ENCODE measurements at places on chromosomes 16 and 17.

- DNase-seq = peak; percentile 94
These were observed 20.8 kb upstream of the ZNF423 start for GRCh38 chr16:49876716-49877129.

- DNase-seq = no peak
These were observed 552.3 kb downstream of the TOX3 start for GRCh38 chr16:51994597-51994996.

GRCh38 chr17:66240630-66241029 lies 11.4 kb upstream of the APOH start:
- no peak for DNase-seq

GRCh38 chr16:1193825-1194581 lies 31.1 kb downstream of the TPSG1 start:
- peak; percentile 48 for DNase-seq

- DNase-seq = peak; percentile 42
These were observed 21.0 kb upstream of the RBFOX3 start for GRCh38 chr17:79631640-79632431.

- no peak for DNase-seq
These were observed 14.6 kb downstream of the COTL1 start for GRCh38 chr16:84603140-84603816.

DNA sequence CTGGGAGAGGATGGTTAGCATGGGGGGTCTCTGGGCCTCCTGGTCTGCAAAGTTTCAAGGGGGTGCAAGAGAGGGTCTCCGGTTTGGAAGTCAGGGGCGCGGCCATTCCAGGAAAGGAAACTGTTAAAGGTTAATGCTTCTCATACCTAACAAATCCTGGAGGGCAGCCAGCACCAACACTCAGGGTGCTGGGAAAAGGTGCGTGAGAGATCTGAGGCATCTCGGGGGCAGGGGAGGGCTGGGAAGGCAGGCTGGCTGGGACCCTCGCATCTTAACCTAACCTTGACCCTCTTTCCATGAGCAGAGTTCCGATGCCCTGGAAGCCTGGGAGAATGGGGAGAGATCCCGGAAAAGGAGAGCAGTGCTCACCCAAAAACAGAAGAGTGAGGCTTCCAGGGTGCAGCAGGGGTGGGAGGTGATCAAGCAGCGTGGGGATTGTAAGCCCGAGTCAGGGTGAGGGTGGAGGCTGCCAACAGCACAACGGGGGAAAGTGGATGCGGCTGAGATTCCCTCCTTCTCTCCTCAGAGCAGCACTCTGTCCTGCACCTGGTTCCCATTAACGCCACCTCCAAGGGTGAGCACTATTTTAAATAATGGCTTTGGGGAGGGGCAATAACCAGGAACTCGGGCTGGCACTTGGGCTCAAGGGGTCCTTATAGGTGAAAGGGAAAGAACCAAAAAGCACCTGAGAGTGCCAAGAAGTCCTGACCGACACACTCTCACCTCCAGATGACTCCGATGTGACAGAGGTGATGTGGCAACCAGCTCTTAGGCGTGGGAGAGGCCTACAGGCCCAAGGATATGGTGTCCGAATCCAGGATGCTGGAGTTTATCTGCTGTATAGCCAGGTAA lies 996 bp downstream of the TNFSF13 start:
- DNase-seq = no peak

DNA sequence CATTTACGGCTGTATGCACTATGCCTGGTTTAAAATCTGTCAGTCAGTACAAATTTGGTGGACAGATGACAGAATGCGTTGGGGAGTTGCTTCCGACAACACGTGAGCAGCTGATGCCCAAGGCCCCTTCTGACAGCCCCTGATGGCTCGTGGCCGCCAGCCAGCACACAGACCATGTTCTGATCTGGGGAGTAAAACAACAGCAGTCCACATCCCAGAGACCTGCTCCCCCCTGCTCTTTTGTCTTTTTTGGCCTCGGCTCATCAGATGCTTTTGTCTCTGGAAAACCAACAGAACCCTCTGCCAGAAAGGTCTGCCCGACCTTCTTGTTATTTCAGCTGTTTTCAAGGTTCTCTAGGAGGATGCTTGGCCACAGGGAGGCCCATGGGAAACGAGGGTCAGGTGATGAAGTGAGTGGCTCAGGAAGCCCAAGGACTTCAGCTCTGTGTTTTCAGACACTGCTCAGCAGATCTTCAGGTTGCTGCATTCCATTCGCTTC lies 10.8 kb downstream of the ARSG start:
- DNase-seq = no peak

DNA sequence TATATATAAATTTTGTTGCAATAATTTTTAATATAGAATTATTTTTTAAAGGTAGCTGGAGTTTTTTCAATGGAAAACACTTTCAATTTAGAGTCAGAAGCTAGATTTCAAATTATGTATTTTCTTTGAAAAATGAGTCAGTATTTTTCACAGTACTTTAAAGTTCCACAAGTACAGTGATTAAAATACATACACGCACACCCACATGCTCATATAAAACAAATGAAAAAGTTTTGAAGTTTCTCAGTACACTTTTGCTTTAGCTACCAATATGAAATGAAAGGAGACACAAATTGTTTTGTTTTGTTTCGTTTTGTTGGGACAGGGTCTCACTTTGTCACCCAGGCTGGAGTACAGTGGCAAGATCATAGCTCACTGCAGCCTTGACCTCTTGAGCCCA lies 98.6 kb downstream of the CYB561 start:
- no peak for DNase-seq

DNA sequence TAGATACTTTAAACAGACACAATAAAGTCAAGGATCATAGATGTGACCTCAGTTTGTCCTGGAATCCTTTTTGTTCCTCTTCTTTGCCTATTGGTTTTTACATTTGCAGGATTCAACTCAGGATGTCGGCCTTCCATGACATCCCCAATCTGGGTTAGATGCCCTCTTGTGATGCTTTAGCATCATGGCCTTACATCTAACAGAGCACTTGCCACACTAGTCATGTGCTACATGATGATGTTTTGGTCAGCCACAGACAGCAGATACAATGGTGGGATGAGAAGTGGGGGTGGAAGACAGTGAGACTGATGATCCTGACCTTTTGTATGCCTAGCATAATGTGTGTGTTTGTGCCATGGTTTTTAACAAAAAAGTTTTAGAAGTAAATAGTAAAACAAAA lies 1.8 kb upstream of the SYNRG start:
- no peak for DNase-seq

GRCh38 chr16:1494129-1494640 lies 1.0 kb downstream of the TELO2 start:
- DNase-seq = no peak

DNA sequence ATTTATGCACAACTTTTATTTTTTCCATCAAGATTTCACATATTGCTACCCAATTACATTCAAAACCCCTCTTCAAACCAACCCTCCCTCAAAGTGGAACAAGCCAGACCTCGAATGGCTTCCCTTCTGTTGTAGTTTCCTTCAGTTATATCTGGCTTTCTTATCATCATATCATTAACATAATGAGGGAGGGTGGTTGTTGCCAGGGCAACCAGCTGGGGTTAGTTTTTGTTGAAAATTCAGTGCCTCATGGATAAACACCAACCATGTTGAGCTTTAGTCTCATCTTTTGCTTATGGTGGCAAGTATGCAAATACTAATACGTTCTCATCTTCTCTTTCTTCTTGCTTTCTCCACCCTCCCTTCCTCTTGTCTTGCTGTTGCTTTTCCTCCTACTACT lies 359.7 kb downstream of the CDH11 start:
- DNase-seq = no peak

DNA sequence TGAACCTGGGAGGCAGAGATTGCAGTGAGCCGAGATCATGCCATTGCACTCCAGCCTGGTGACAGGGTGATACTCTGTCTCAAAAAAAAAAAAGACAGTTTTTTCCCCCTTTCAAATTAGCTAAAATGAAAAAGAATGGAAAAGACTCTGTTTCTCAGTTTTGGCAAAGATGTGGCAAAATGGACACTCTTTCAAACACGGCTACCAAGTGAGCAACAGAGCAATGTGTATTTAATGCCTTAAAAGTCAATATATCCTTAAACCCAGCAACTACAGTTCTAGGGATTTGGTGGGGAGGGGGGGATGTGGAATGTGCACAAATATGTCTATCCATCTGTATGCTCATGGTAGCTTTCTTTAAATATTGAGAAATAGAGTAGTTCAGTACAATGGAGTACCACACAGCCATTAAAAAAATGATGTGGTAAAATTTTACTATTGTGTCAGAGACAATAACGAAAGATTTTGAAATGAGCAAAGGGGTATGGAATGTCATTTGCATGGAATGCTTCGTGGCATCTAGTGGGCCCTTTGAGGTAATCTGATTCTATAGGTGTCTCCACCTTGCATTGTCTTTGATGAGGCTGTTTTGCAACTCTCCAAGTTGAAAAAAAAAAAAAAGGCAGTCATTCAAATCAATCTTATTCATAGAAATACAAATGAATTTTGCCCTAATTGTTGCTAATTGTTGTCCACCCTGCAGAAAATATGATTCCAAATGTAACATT lies 108.1 kb downstream of the AXIN2 start:
- DNase-seq = no peak

GRCh38 chr17:49596613-49597244 lies 21.1 kb downstream of the NXPH3 start:
- no peak for DNase-seq

DNA sequence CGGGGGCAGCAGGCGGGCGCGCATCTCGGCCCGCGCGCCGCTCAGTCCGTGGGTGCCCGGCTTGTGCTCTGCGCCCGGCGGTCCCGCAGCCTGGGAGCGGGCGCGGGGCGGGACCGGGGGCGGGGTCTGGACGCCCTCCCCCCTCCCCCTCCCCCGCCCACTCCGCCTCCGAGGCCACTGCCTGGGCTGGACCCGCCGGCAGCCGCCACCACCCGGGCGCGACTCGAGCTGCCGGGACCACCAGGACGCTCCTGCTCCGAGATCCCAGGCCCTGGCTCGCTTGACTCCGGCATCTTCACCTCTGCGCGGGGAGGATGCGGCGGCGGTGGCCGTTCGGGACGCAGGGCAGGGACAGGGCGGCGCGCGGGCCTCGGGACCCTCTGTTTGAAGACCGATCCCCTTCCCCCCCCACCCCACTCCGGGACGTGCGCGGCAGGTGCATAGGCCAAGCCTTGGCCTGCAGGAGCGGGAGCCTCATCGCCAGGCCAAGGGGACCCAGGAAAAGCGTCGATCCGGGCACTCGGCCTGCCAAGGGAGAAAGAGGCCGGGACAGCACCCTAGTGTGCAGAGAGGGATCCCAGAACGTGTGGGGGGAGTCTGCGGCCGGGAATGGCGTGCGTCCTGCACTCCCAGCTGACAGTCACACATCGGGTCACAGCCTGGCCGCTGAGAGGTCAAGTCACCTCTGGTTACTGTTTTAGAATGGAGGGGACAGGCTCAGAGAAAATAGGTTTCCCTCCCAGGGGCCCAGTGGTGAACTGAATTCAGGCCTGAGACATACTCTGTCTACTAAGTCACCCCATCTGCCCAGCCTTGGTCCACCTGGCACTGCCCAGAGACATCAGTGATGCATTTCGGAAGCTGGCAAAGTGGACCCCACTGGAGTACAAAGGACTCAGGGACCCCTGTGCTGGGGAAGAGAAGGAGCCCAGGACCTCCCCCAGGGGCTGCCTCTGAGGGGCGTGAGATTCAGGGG lies at the start of gene HS3ST6:
Gene HS3ST6 (minus strand): TSS at position 65 of the 976 bp plus-strand sequence. CDS start 92 bp downstream, outside the sequence.
- DNase-seq = peak; percentile 78

DNA sequence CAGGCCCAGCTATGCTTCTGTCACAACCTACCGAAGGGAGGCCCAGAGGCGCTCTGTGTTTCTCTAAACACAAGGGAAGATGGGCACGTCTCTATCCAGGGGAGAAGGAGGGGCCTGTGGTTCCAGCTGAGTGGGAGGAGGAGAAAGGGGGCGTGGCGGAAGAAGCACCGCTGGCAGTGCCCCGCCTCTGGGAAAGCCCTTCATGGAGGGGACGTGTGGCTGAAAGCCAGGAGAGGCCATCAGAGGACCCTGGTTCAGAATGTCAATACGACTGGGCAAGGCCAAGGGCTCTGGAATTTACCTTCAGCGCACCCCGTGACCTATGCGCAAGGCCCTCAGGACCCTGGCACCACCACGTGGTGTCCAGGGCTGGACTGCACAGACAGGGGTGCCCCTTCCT lies 12.3 kb upstream of the SLC38A8 start:
- peak; percentile 75 for DNase-seq

DNA sequence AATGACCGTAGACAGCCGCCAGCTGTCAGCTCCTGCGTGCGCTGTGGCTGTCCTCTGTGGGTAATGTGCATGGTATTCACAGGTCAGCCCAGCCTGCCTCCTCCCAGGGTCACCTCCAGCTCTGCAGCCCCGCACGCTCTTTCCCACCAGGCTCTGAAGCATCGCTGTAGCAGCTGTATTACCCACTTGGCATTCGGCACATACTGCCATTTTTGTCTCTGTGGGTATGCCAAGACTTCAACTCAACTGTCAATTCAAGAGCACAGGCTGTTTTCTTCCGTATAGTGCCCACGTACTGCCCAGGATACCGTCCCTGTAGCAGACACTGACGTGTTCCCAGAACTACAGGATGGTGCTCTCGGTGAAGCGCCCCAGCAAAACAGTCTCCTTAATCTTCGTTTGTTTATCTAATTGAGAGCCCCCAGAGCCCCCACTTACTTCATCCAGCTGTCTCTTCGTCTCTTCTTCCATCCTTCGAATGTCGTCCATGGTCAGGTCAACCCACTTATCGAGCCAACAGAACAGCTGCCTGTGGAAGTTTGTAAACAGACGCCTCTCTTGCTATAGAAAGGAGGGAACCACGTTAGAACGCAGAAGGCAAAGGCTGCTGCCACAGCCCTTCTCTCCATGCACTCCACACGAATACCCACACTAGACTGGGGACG lies 17.4 kb upstream of the INPP5K start:
- DNase-seq = no peak

GRCh38 chr17:64051153-64051552 lies 30.7 kb upstream of the ICAM2 start:
- no peak for DNase-seq

- no peak for DNase-seq
These were observed 7.4 kb downstream of the ADAD2 start for GRCh38 chr16:84198401-84198800.

- DNase-seq = no peak
These were observed 92.0 kb upstream of the PLCG2 start for GRCh38 chr16:81687131-81687456.

- no peak for DNase-seq
These were observed 484.1 kb upstream of the SALL1 start for GRCh38 chr16:51635181-51635580.

DNA sequence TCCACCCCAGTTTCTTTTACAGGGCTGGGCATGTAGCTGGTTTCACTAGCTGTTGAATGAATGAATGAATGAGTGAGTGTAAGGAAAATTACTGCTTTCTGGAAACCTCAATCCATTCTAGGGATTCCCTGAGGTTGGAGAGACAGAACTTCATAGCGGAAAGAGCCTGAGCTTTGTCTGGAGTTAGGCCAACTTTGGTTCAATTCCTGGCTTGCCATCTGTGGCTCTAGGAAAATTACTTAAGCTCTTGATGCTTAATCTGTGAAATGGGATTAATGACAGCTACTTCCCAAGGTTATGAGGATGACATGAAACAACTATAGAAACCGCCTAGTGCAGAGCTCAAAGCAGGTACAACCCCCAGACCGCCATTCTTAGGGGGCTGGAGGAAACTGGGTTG lies 76.3 kb upstream of the AXIN2 start:
- DNase-seq = no peak

- DNase-seq = peak; percentile 47
These were observed 29.6 kb upstream of the MAP3K14 start for GRCh38 chr17:45346216-45347015.

Measured in ecto neural progenitor cell (in vitro differentiated cells).